Body of pancreas (tissue), 4 donors: ENCODE measurements at places on chromosomes 4 and X.

GRCh38 chr4:173288296-173288695 lies 45.9 kb downstream of the HMGB2 start:
- peak; percentile 30 for DNase-seq

DNA sequence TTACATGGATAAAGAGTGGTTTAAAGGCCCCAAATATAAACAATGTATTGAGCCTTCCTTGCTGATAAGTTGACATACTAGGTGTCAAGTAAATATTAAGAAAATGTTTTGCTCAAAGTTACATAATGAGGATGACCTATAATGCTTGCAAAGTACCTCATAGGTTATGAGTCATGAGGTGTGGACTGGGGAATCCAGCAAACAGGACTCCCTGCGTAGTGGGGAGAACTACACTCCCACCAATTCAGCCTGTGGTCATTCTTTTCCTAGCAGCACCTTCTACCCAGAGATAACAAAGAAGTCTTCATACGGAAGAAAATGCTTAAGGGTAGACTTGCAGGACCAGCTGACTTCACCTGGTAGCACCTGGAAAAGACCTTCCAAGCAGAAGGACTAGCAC lies 418.9 kb upstream of the CPEB2 start:
- no peak for DNase-seq

DNA sequence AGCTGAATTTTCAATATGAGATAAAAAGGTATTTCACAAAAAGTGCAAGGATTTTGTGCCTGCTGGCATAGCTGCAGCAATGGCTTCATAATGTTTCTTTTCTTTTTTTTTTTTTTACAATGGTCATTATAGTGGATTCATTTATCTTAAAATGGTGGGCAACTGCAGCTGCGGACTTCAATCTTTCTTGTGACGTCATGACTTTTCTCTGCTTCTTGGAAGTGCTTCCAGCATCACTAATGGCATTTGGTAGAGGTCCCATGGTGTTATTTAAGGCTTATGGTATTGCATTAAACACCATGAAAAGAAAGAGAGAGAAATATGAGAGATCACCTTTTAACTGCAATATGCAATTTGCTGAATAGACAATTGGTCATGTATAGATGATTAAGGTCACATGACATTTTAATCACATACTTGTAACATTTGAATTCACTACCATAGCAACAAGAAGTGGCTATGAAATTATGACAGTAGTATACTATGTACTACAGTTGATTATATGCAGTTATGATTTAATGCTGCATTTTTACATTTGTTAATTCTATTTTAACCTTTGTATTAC lies 684.0 kb upstream of the AADAT start:
- no peak for DNase-seq

DNA sequence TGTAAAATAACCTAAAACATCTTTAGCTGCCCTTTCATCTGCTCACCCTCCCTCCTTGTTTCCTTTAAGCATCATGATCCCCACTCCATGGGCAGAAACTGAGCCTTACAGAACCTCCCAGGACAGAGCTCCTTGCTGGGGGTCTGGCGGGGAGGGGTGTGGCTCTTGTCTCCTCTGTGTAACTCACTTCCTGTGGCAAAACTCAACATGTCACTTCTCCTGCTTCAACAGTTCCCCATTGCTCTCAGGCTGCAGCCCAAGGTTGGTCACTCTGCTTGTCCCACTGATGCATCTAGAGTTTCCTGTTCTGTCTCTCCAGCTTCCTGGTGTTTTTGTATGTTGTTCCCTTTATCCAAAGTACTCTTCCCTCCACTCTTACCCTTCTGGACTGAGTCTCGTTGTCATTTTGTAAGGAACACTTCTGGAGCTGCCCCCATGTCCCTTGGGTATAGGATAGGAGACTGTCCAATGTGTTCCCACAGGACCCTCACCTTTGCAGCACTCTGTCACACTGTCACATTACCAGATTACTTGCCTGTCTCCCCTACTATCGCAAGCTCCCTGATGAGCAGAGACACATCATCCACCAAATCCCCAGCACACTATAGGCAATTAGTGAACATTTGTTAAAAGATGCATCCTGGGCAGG lies 19.6 kb downstream of the TMEM31 start:
- no peak for DNase-seq

DNA sequence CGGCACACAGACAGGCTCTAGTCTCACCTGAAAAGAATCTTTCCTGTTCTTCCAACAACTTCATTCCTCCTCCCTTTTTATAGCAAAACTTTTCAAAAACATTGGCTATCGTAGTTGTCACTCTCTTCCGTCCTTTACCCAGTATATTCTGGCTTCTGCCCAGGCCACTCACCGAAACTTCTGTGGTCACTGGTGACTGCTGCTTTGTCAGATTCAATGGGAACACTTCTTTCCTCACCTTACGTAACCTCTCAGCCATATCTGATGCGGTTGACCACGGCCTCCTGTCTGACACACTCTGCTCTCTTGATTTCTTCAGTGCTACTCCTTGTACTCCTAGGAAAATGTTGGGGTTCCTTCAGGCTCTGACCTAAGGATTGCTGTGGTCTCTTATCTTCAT lies 9.2 kb upstream of the RNF150 start:
- DNase-seq = no peak

DNA sequence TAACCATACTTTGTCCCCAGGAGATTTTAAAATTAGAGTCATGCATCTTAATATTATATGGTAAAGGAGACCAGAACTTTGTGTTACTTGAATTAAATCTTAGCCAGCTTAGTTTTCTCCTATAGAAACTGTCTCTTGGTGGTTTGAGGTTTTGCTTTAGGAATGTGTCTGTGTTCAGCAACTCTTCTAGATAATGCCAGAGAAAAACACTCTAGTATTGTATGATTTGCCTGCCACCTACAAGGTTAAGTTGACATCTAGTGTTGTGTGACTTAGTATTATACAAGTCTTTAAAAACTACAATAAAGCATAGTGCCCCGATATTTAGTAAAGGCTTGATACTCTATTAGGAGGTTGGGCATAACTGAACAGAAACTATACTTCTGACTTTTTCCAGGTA lies 2.1 kb downstream of the UGT8 start:
- no peak for DNase-seq

- no peak for DNase-seq
Measured at GRCh38 chrX:100606753-100607152, 22.0 kb downstream of the TNMD start.
